ENCODE measurements at places on chromosomes 7 and 10.
A peak's percentile ranks its signal among the peaks of the same experiment; 100 is the strongest.

DNA sequence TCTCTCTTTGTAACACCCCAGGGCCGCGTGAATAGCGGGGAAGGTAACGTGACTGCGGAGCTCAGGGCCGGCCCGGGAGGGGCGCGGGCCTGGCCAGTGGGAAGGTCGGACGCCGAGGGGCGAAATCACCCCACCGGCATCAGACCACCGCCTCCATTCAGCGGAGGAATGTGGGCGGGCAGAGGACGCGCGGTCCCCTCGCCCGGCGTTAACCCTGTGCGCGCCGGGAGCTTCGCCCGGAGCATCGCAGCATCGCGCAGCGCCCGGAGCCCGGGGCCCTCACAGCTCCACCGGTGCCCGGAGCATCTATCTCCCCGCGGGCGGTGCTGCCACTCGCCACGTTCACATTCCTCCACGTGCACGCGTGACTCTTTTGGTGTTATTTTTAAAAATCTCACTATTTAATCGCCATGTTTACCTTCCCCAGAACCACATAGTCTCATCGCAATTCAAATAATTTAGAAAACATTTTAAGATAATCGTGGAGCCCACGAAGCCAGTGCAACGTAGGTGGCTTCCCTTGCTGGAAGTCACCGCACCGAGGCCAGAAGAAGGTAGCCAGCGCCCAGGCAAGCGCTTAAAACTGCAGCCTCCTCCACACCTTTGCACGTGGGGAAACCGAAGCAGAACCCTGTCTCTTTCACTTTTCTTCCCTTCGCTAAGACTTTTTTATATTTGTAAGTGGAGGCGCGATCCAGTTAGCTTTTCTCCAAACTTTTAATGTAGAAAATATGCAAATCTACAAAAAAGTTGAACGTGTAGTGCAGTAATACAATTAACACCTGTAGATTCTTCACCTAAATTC is 21.8 kb downstream of the FGFBP3 start:
- DNase-seq: peak; percentile 43

DNA sequence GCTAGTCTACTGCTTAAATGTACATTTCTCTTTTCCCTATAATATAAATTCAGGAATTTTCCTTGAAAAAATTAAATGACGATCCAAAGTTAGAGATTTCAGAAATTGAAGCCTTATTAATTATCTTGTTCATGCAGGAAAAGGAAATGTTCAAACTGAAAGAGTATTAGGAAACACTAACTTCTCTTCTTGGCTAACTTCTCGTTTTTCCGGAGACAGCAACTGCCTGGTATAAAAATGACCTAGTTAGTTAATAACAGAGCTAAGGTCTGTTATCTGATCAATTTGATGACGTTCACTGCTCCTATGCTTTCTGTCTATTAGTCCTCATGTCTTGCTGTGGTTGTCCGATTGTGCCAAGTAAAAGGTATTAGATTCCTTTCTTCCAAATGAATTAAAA is 212.5 kb downstream of the DGKB start:
- no peak for DNase-seq

- DNase-seq: no peak
These were observed 121.7 kb upstream of the SVIL start for GRCh38 chr10:29756451-29756850.

DNA sequence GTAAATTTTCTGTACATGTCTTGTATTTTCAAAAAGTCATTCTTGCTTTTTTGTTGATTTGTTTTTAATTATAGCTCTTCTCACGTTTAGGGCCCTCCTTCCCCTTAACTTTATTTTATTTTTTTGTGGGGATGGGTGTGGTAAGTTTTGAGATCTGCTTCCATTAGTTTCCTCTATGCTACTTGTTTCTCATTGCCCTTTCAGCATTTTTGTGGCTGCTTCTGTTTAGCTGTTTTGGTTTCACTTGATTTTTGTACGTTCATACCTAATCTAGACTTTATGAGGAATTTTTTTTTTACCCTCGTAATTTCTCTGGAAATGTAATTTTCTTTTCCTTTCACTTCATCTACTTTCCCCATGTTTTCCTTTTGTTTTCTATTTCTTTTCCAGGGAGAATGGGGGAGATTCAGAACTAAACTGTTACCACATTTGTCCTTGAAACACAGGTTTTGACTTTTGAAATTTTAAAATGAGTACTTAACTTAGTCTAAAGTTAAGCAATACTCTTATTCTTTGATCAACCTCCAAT is 80.8 kb downstream of the ATRNL1 start:
- DNase-seq: no peak

DNA sequence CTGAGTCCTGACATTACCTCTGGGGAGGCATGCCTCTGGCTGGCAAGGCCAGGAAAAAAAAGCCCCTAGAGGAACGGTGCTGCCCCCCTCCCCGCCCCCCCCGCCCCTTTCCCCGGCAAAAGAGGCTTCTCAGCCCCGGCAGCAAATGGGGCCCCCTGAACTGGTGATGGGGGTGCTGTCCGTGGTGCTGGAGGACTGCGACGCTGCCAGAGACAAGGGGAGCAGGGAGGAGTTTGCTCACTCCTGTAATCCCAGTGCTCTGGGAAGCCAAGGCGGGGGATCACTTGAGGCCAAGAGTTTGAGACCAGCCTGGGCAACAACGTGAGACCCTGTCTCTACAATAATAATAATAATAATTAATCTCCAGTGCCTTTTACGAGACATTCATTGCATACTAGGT is 23.7 kb downstream of the SRRM3 start:
- DNase-seq: peak; percentile 49

DNA sequence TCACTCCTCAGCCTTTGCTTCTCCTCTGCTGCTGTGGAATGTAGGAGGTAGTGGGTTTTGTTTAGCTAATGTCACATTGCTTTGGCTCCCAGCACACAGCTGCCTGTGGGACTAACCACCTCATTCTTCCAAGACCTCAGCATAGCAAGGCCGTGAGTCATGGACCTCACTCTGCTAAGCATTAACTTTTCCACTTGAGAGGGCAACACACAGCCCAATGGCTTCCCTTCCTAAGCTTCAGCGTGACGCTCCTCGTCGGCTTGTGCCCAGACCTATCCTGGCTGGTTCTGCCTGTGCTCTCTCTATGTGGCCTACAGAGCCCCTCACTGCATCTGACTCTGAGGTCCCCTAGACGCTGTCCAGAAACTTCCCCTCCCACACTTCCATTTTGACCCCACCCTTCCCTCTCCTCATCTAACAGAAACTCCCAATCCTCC is 23.3 kb downstream of the MYOF start:
- DNase-seq: peak; percentile 90

GRCh38 chr7:55021053-55021452 is 2.2 kb downstream of the EGFR start:
- DNase-seq: no peak

GRCh38 chr10:91702620-91703019 is 69.7 kb upstream of the PPP1R3C start:
- DNase-seq: no peak

DNA sequence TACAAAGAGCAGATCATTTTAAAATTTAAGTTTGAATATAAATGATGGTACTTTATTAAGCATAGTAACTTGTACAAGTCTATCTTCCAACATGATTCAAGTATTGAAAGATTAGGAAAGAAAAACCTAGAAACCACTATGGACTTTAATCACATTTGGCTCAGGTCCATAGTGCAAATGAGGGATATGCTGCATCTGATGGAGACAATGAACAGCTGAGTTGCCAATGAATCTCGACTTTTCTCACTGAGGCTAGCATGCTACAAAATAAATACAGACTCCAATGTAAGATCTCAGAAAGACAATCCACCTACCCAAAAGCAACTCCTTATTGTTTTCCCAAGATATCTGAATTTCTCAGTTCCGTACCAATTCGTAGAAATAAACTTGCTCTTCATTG is 89.8 kb downstream of the SEMA3A start:
- no peak for DNase-seq

DNA sequence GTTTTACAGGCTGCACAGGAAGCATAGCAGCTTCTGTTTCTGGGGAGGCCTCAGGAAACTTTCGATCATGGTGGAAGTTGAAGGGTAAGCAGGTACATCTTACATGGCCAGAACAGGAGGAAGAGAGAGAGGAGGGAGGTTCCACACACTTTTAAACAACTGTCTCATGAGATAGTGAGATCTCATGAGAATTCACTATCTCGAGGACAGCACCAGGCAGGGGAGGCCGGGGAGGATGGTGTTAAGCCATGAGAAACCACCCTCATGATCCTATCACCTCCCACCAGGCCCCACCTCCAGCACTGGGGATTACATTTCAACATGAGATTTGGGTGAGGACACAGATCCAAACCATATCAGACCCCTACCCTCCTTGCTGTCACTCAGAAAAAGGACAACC is 23.7 kb downstream of the ZNF503 start:
- no peak for DNase-seq

GRCh38 chr7:36075561-36075960 is 77.5 kb upstream of the EEPD1 start:
- DNase-seq: no peak

DNA sequence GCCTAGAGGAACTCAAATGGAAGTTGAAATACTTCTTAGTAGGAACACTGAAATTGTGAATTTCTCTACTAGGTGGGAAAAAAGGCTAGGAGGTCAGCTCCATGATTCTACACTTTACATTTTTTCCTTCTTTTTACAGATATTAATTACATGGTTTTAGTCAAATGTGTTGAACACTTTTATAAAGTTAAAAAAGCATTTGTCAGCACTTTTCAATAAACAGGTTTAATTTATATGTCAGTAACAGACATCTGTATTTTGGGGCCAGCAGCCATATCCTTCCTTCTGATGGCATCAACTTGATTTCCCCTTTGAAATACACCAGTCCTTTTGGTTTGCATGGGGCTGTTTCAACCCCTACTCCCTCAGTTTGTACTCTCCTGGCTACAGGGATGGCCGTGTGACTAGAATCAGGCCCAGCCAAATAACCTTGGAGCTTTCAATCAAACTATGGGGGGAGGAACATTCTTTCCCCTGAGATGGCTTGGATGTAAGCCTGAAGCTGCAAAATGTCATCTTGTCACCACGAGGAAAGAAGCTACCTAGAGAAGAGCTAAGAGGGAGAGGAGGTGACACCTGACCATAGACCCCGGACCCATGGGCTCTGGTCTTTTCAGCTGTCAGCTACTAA is 171.0 kb upstream of the NEBL start:
- DNase-seq: no peak

GRCh38 chr10:35448687-35449662 is 112.7 kb downstream of the CCNY start:
- no peak for DNase-seq

DNA sequence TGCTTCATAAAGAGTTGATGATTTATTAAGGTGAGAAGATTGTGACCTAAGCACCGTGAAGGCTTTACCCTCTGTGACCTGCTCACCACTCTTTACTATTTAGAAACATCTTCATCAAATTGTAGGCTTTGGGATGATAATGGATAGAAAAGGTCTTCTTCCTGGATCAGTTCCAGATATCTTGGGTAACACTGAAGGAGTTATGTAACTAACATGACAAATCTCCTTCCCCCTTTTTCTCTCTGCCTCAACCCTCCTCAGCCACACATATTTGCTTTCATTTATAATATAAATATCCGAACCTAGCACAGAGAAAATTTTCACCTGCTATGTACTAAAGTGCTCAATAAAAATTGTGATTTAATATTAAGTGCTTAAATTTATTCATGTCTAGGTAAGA is 151.5 kb downstream of the FRMD4A start:
- DNase-seq: no peak

DNA sequence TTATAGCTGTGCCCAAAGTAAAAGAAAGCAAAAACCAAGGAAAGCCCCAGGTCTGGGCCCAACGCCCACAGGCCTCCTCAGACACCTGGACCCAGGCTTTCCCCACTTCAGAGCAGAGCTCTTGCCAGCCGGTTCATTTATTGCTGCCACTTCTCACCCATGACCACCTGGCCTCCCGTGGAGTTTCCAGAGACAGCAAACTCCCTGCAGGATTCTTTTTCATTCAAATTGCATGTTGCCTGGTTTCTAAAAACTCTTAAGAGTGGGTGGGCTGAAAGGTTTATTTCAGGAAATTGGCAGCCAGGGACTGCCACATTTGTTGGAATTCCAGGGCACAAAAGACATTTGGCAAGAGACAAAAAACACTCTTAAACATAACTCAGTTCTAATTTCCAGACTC is 4.7 kb downstream of the VOPP1 start:
- DNase-seq: no peak

GRCh38 chr10:20041931-20042330 is 225.7 kb downstream of the PLXDC2 start:
- no peak for DNase-seq

DNA sequence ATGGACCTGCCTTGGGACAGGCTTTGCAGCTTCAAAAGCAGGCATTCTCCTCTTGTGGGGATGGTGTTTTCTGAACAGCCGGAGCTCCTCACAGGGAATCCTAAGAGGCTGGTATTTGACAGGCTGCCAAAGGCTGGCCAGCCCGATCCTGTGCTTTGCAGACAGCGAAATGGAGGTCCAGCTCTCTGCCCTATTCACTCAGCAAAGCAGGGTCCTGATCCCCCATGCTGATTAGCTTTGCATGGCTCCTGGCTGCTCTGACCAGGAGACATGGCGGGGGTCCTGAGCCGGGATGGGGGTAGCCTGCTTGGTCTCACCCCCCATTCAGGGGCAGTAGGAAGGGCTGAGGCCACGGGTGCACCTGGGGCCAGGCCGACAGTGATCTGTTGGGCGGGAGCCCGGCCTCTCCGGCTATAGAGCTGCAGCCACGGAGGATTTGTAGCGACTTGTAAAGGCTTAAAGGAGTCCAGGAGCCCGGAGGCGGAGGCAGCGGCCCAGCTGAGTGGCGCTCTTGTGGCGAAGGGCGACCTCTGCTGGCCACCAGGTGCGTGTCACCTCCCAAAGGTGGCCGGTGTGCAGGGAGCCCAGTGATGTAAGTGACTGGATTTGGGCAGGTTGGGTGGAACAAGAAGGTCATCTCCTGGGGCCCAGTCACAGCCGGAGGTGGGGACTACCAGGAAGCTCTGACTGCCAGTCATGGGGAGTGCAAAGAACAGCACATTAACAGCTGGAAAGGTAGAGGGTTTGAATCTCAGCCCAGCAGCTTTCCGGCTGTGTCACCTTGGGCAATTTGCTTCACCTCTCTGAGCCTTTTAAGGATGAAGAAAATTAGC is 126.5 kb downstream of the ZMIZ1 start:
- peak; percentile 75 for DNase-seq

- DNase-seq: no peak
These were observed 21.7 kb upstream of the PFKP start for GRCh38 chr10:3045471-3046209.

DNA sequence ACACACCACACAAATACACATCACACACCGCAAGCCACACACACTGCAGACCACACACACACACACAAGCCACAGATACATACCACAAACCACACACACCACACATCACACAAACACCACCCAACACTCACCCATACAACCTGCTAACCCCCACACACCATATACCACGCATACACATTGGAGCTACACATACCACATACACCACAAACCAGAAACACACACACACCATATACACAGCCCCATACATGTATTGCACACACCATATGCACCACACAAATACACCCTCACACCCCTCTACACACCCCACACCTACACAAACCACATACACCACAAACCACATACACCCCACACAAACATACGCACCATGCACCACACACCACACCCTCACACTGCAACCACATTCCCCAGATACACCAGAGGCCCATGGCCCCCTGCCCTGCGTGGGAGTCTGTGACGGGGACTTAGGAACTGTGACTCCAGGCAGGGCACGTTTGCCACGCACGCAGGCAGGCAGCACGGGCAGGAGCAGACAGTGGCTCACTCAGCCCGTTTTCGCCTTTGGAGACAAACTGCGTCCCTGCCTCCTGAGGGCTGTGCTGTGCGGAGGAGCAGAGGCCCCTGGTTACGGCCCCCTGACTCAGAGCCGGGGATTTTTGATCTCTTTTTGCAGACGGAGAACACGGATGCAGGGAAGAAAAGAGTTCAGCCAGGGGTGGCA is 52.6 kb downstream of the TMEM209 start:
- DNase-seq: no peak

GRCh38 chr10:44376472-44377099 is 8.3 kb downstream of the CXCL12 start:
- DNase-seq: no peak
